CD8-positive, alpha-beta memory T cell (primary cell): ENCODE measurements at places on chromosomes 6 and 20.

- DNase-seq = no peak
Measured at GRCh38 chr20:31664696-31665354, 27.1 kb downstream of the COX4I2 start.

- no peak for DNase-seq
Measured at GRCh38 chr20:45410887-45411286, 2.8 kb downstream of the DBNDD2 start.

GRCh38 chr6:151870375-151870774, 62.9 kb downstream of the ESR1 start:
- DNase-seq = no peak

DNA sequence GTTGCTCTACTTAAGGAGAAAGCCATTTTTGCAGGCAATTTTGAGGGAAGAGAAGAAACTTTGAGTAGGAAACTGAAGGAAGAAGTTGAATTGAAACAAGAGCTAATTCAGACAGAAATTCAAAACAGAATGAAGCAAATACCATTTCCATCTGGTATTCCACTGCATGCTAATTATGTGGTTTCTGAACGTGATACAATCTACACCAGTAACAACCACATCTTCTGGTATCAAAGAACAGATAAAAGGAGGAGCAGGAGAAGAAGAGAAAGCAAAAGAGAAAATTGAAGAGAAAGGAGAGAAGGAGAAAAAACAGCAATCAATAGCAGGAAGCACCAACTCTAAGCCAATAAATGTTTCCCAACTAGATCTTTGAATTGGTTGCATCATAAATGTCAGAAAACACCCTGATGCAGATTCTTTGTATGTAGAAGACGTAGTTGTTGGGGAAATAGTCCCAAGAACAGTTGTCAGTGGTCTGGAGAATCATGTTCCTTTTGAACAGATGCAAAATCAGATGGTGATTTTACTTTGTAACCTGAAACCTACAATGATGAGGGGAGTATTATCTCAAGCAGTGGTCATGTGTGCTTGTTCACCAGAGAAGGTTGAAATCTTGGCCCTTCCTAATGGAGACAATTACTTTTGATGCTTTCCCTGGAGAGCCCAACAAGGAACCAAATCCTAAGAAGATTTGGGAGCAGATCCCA, 132.4 kb downstream of the MACROD2 start:
- no peak for DNase-seq

GRCh38 chr20:47573559-47573958, 71.9 kb downstream of the NCOA3 start:
- DNase-seq = no peak

DNA sequence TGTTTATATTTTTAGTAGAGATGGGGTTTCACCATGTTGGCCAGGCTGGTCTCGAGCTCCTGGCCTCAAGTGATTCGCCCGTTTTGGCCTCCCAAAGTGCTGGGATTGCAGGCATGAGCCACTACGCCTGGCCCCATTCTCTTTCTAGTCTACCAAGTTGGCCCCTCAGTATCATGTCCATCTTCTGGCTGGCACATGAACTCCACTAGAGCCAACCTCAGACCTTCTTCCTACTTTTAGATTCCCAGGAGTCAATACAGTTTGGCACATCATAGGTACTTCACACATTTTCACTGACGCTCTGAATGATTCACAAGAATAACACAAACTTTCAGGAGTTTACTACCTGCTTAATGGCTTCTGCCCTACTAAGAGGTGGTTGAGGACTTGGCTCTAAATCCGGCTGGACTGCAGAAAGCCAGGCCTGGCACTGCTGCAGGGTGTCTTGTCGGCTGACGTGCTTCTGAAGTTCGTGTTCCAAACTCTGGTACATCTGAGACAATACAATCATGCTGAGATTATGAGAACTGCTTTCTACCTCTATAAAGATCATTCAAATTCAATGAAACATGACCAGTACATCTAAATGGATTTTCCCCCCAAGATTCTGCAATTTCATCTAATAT, 293.3 kb downstream of the SYNE1 start:
- DNase-seq = no peak

GRCh38 chr20:10089871-10090587, 55.2 kb downstream of the ANKEF1 start:
- no peak for DNase-seq

DNA sequence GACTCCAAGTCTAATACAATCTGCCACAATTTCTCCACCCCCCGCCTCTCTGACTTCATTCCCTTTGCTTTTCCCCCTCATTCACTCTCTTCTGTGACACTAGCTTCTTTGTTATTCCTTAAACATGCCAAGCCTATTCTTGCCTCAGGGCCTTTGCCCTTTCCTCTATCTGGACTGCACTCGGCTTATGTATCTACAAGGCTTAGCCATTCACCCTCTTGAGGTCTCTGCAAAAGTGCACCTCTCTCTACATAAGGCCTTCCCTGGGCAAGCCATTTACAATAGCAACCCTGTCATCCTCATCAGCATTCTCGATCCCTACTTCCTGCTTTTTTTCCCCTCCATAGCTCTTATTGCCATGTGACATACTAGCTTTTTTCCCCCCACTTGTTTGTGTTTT, 168.9 kb downstream of the PDSS2 start:
- no peak for DNase-seq

DNA sequence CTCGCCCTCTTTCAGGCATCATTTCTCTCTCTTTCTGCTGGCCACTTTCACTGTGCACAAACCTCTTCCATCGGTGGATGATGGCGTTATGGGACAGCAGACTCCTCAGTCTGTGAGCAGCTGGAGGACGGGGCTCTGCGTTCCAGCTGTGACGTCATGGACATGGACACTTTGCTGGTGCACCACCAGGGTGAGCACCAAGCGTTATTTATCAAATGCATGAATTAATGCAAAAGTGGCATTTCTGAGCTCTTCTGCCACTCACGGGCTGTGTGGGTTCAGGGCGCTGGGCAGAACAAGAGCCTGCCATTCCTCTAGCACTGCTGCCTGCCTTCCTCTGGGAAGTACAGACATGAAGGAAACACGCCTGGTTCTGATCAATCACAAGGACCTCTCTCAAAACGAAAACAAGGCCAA, 82.9 kb upstream of the MPC1 start:
- DNase-seq = no peak

DNA sequence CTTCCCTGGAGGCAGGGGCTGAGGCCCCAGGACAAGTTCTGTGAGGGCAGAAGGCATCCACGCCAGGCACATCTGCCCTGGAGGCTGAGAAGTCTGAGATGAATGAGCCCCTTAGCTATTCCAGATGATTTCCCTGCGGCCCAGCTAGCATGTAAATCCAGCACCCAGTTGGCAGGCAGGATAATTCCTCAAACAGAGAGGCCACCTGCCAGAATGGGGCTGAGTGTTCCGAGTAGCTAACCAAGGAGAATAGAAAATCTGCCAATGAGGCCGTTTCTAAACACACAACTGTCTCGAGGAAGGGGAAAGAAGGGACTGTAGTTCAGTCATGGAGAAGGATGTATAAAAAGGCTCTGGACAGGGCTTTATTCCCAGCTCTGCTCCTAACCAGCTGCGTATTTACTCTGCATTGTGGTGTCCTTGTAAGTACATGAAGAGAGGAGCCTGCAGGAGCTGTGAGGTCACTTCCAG, 211.4 kb upstream of the CDYL start:
- no peak for DNase-seq

- no peak for DNase-seq
Measured at GRCh38 chr6:19587238-19587942, 249.8 kb upstream of the ID4 start.

DNA sequence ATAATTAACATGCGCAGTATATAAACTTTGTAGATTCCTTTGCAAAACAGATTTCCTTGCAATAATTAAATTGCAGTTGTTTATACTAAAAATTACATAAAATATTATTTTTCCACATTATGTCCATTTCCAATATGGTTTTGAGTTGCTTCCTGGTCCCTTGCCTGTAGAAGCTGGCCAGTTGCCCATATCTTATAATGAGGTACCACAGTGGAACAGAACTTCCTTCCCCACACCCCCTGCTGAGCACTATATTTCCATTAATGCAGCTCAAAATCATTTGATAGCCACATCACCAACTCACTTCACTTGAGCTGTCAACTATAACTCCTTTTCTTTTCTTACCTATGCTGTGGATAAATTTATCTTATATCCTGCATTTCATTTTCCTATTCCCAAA, 194.6 kb downstream of the DST start:
- DNase-seq = no peak

DNA sequence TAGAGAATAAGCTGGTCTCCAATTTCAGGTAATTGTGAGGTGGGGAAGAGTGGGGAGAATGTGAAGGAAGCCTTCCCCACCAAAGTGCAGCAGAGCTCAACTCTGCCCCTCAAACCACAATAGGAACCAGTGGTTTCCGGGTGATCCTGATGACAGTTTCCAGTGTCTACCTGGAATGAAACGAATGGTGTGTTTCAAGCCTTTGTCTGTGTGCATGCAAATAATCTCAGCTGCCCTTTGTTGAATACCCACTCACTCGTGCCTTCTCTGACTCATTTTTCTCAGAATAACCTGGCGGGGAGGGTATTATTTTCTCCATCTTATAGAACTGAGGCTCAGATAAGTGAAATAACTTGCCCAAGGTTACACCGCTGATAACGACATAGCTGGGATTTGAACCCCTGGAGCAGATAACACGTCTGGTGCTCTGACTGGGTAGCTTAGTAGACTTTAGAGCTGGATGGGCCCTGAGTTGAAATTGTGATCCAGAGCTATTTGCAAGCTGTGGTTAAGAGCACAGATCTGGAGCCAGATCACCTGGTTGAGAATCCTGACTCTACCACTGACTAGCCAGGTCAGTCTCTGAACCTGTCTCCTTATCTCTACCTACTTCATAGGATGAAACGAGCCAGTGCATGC, 85.1 kb downstream of the EYA2 start:
- no peak for DNase-seq

DNA sequence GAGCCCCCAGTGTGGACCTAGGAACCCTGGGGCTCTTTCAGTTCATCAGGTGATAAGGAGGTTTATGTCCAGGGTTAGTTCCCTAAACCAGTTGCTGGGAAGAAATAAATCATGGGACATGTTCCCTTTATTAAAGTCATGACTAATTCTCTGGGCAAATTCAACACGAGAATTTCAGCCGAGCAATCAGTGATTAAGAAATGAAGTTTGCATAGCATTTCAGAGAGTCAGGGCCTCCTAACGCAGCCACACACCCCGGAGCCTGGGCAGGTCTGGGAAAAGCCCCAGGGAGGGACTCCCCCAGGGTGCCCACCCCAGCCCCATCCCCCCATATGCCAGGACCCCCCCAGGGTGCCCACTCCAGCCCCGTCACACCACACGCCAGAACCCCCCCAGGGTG, 20.1 kb downstream of the SLCO4A1 start:
- no peak for DNase-seq

DNA sequence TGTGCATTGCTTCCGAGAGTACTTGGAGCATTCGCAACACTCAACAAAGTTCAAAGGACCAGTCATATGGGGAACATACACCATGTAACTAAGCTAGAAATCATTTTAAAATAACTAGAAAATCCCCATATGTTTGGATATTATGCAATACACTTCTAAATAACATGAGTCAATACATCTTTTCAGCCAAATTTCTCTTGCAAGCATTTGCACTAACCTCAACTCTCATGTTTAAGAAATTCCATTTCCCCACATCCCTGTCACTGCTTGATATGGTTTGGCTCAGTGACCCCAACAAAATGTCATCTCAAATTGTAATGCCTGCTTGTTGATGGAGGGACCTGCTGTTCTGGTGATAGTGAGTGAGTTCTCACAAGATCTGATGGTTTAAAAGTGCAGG, 85.7 kb upstream of the CST7 start:
- DNase-seq = no peak

DNA sequence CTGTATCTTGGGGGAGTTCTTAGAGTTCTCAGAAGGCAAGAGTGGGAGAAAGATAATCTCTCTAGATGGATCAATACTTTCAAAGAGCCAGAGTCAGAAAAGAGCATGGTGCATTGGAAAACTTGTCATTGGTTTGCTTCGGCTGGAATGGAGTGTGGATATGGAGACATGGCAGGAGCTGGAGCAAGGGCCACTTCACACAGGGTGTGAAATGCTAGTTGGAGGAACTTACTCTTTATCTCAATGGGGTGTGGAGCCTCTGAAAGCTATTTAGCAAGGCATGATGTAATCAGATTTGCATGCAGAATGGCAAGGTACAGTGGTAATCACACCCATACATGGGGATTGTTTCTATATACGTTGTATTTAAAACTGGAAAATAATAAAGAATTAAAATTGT, 31.5 kb upstream of the PAQR8 start:
- no peak for DNase-seq

DNA sequence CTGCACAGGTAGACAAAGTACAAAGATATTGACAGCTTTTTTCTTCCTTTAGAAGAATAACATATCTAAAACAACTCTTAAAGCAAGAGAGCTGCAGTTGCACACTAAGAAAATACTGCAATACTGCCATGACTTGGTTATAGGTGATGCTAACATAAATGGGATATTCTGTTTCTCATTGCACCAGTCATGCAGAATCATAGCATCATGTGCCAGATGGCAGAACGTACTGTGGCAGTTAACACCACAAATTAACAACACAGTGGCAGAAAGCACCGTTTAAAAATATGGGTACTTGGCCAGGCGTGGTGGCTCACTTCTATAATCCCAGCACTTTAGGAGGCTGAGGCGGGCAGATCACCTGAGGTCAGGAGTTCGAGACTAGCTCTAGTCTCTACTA, 7.4 kb downstream of the ASXL1 start:
- no peak for DNase-seq

DNA sequence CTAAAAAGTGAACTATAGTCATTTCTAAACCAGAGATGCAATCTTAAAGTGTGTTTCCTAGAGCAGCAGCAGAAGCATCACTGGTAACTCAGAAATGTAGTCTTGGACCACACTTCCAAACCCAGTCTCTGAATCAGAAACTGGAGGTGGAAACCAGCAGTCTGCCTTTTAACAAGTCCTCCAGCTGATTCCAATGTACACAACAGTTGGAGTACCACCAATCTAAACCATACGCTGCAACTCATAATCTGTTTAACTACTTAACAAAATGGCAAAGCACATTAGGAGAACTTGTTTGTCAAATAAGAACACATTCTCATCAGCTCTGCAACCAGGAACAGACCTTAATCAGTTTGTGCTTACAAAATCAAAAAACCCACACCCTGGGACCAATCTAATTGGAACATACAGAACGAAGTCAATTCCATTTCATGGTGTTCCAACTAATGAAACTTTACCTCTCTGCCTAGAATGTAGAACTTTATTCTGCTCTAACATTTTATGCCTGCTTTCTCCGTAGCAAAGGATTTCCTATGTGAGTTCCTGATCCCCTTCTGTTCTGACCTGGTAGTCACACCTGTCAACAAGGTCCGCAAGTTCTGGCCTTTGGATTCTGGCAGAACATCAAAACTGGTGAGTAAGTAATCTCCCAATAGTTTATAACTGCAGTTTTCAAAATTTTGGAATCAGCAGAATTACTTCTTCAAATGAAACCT, 390.4 kb downstream of the HTR1B start:
- DNase-seq = no peak

- DNase-seq = no peak
Measured at GRCh38 chr6:105680131-105680530, 277.2 kb upstream of the PREP start.

DNA sequence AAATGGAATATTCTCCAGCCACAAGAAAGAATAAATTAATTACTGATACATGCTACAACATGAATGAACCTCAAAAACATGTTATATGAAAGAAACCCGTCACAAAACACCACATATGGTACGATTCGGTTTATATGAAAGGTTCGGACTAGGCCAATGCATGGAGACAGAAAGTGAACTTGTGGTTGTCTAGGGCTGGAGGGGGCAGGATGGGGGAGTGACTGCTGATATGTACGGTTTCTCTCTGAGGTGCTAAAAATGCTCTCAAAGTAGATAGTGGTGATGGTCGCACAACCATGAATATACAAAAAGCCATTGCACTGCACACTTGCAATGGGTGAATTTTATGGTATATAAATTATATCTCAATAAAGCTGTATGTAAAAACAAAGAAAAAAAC, 18.3 kb downstream of the AGPAT4 start:
- DNase-seq = no peak
